ENCODE measurements at places on chromosomes 16 and 17. TPM values are rescaled to one million over a fixed set of nuclear protein-coding genes. Genes with fewer than 3 reads are reported as not detected.

NECAB2 gene
- total RNA-seq, result 6.5 TPM

DNA sequence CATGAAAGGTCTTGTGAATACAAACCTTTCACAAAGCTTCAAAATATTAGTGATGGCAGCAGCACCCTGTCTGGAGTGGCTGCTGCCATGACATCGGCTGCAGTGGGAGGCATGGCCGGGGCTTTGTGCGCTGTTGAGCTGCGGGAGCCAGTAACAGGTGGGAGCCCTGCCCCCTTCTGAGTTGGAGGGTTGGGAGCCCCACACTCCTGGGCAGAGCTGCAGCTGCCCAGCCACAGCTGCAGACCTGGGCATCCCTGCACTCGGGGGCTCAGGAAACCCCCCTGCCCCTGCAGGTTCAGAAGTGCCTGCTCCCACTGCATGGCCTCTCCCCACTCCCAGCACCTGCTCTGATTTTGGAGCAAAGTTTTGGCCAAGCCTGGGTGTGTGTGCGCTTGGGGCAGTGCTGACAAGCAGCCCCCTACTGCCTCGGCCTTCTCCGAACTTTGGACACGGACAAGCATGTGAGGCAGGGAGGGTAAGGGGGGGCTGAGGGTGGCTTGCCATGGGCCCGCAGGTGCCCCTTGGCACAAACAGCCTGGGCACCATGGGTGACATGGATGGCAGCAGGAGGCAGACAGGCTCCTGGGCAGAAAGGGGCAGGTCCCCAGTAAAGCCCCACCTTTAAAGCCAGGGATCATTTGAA lies 42.7 kb downstream of the IST1 start:
- DNase-seq, result no peak

ZNF469 gene
- 5.3 TPM for total RNA-seq

FZD2 gene
- 19.5 TPM for total RNA-seq

- DNase-seq, result no peak
These were observed 37.1 kb downstream of the ARHGAP44 start for GRCh38 chr17:12826431-12826830.

GRCh38 chr17:8889458-8890210 lies 22.2 kb upstream of the PIK3R6 start:
- no peak for DNase-seq

GRCh38 chr16:50079397-50080140 lies 13.8 kb downstream of the HEATR3 start:
- DNase-seq, result no peak

GRCh38 chr16:20846030-20846429 lies 39.7 kb downstream of the REXO5 start:
- no peak for DNase-seq

- no peak for DNase-seq
These were observed 128.8 kb downstream of the MGAT5B start for GRCh38 chr17:76996741-76997694.

SPEM1 gene
- total RNA-seq, result not detected

DNA sequence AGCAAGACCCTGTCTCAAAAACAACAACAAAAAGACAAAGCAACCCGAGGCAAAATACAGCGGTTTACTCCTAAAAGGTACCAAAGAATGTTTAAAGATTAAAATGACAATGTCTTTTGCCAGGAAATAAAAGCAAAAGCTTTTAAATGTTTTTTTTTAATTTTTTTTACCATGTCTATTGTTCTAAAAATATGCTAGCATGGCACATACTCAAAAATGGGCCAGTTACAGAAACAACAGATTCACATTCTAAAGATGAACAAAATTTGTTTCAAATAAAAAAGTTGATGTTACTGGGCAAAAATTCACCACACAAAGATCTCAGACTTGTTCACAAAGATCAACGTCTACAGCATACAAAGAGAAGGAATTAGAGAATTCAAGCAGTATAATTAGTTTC lies 41.1 kb downstream of the CACNG1 start:
- DNase-seq, result no peak

SMPD3 gene
- total RNA-seq, result 0.48 TPM

CRYBA1 gene
- total RNA-seq, result not detected

CCL16 gene
- not detected for total RNA-seq

ZNF319 gene
- total RNA-seq, result 12.0 TPM

G6PC1 gene
- total RNA-seq, result not detected

DNA sequence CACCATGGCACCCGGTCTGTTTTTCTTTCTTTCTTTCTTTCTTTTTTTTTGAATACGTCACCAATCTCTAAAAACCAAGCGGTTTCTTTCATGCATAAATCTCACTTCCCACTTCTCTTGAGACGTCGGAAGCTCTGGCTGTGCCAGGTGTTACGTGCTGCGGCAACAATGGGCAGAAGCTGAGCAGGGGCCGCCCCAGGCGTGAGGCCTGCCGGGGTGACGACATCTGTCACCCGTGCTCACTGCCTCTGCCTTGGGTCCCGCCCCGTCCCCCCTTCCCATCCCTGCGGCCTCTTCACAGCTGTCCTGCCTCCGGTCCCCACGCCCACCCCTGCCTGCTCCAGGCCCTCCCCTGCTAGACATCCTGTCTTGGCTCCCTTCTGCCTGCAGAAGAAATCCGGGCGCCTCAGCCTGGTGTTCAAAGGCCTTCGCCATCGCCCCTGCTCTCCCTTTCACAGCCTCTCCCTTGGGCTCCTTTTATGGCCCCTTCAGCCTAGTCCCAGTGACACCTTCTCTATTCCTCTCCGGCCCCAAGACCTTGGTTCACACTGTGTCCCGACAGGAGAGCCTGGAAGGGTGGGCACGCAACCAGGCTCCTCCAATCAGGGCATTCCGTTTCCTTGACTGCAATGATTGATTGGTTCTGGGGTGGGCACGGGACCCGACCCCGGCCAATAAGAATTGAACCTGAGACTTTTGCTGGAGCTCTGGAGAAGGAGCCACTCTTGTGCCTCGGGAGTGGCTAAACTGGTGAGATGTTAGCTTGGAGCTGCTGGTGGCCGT lies 4.8 kb downstream of the P2RX1 start:
- no peak for DNase-seq

DNA sequence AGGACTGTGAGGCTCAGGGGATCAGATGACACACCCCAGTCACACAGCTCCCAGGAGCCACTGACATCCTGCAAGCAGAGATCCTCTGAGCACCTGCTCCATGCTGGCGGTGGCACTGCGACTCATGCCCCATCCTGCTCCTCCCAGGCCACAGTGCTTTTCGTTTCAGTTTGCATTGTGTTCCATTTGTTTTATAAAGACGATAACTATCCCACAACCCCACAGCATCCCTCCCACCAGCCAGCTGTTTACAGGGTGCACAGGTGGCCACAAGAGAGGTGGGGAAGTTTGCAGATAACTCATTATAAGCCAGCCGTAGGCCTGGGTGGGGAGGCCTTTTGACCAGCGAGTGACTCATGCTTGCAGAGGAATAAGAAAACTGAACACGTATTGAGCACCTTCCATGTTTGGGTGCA lies 28.2 kb downstream of the BCO1 start:
- no peak for DNase-seq

DNA sequence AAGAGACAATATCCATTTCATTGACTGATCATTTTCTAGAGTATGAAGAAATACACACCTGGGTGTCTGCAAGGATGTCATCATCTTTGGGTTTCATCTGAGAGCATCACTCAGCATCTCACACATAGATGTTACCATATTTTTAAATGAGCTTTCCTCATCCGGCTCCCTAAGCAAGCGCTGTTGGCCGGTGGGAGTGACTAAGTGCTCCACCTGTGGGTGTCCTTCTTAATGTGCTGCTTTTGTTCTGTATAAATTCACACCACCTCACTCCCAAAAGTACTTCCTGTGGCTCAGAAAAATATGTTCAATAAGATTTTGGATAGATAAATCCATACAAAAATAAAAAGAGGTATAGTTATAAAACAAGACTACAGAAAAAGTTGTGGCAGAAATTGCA lies 7.4 kb downstream of the SSTR2 start:
- DNase-seq, result no peak

DNA sequence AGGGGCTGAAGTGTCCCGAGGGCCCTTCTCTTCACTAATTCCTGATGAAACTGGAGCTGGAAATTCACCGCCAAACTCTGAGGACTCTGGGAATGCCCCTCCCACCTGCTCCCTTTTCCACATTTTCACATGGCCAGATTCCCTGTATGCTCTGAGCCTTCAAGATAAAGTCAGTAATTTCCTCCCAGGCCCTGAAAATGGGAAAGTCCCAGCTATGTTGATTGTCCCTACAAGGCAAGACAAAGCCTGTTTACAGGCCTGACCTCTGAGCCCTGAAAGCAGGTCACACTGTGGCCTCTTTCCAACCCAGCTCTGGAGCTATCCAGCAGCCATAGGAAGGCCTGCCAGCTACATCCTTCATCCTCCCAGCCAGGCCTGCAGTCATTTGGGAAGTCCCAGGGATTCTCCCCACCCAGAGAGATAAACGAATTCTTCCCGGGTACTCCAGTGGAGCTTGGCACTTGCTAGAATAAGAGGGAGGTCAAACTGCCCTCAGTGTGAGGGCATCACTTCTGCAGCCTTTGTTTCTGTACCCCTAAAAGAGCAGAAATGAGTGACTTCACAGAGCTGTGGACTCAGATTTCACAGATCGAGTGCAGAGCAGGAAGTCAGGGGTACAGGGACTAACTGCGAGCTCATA lies 19.6 kb upstream of the CCL2 start:
- peak; percentile 65 for DNase-seq

- no peak for DNase-seq
These were observed 119.8 kb upstream of the CDH13 start for GRCh38 chr16:82506692-82507670.

GRCh38 chr16:67179421-67180080 lies 4.2 kb downstream of the MATCAP1 start:
- no peak for DNase-seq

CRISPLD2 gene
- 1,006 TPM for total RNA-seq

DNA sequence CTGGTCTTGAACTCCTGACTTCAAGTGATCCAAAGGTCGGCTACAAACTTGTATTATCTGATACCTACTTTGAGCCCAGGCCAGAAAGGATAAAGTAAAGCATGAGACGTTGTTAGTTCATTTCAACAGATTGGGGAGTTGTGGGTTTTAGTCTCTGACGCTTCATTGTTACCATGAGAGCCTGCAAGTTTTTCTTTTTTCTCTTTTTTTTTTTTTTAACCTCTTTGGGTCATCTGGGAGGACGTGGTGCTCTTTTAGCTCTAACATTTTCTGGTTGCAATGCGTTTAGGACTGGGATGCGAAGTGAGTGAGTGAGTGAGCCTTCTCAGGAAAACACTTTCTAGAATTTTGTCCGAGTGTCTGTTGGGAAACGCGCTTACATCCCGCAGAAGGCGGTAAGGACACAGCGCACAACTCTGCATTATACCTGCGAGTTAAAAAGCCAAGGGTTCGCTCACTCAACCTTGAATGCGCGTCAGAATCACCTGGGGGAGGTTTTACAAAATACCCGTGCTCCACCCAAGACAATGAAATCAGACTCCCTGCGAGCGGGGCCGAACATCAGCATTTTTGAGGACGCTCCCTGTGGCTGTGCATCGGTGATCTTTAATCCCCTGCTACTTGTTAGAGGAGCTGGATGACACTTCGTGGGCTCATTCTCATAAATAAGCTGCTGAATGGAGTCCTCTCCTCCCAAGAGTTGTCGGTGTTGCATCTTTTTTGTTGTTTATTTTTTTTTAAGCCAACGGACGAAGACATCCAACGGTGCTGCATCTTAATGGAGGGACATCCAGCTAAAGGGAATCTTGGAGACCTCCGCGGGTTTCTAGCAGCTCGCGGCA lies 629 bp upstream of the RNF135 start:
- peak; percentile 52 for DNase-seq

DNA sequence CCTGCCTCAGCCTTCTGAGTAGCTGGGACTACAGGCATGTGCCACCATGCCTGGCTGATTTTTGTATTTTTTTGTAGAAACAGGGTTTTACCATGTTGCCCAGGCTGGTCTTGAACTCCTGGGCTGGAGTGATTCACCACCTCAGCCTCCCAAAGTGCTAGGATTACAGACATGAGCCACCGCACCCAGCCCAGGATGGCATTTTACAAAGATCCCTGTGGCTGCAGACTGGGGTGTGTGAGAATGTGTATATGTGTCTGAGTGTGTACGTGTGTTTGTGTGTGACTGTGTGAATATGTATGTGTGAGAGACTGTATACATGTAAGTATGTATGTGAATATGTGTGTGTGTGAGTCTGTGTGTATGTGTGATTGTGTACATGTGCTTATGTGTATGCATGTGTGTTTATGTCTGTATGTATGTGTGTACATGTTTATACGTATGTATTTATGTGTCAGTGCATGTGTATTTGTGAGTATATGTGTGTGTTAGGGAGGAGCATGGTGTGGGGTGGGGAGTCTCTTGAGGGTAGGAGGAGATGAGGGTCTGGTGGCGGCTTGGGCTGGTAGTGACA lies 17.0 kb downstream of the RPTOR start:
- no peak for DNase-seq

DNA sequence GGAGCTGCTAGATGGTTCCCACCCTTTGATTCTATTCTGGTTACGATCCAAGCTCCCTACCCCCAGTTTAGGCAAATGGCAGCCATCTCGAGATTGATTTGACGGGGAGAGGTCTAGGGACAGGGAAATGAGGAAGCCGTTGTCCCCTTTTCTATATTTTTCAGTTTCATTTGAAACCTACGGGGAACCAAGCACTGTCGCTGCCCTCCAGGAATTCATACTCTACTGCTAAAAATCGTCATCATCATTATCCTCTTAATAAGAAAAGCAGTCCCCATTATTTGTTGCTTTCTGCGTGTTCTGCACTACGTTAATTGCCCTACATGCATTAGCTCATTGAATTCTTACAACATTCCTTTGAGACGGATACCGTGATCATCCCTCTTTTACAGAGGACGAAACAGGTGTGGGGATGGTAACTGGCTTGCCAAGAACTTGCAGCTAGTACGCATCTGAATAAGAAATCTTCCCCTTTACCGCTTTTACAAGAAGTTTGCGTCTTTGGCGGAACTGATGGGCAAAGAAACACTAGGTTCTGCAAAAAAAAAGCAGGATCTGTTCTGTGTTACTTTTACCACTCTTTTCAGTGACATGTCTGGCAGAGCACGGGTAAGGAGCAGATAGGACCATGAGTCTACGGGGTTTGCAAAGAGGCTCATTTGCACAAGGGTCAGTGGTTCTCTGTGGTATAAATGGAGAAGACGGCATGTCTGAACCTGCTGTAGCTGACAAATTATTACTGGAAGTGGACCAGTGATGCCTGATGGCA lies 1.1 kb downstream of the CCP110 start:
- DNase-seq, result peak; percentile 30

ZP2 gene
- total RNA-seq, result not detected

DNA sequence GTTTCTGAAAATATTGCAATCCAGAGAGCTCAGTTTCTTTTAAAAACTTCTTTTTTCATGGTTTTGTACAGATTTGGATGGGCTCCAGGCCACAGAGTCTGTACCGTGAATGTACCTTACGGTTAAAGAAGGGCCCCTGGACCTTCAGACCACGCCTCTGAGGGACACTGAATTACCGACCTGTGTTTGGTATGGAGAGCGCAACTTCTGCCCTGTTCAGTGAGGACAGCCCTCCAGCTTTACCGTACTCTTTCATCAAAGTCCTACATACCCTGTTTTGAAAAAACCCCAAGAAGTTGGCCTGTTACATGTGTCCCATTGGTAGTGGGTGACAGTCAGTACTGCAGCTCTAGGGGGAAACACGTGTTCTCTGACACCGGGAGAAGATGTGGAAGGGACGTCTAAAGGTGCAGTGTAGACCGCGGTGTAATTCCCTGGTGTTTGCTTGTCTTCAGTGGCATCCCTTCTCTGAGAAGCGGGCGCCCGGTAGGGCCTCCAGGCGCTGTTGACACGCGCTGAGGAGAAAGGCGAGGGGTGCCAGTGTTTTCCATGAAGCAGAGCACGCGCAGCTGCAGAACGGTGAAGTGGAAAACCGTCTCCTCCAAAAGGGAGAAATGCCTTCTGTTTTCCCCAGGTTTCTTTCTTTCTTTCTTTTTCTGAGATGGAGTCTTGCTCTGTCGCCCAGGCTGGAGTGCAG lies 6.2 kb downstream of the PGS1 start:
- DNase-seq, result no peak

KRTAP4-1 gene
- total RNA-seq, result 1.9 TPM

HCRT gene
- total RNA-seq, result not detected

KPNA2 gene
- 47.7 TPM for total RNA-seq
